Renal pelvis (tissue), 12 donors: ENCODE measurements at places on chromosomes 13 and 19. TPM values are rescaled to one million over a fixed set of nuclear protein-coding genes. Genes with fewer than 3 reads are reported as not detected.

CPAMD8 gene
- 43.6 TPM for polyA plus RNA-seq

DNA sequence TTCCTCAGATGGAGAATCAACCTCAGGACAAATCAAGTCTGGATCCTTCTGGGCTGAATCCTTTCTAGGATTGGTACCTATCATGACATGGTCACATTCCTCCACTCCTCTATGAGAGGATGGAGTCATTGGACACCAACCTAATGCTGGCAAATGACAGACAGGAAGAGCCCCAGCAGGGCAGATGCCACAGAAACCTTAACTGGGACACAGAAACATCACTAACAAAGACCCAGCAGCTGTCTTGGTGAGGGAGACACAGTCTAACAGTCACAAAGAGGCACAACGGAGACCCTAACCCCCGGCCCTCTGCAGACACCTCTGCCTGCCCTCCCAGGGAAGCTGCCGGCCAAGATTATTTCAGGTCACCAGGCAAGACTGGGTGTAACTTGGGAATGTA is 2.1 kb downstream of the ANKRD27 start:
- DNase-seq, result no peak

DNA sequence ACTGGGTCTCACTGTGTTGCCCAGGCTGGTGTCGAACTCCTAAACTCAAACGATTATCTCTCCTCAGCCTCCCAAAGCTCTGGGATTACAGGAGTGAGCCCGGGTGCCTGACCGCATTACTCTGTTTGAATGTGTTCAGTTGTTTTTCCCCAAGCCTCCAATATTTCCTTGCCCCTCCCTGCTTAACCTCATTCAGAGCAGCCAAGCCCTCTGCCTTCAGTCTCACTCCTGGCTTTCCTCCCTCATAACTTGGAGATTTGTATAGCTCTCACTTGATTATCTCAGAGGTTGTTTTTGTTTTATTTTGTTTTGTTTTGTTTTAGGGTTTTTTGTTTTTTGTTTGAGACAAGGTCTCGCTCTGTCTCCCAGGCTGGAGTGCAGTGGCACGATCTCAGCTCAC is 11.4 kb downstream of the EPHX3 start:
- DNase-seq, result no peak

IZUMO1 gene
- polyA plus RNA-seq, result 0.39 TPM

SLC10A2 gene
- polyA plus RNA-seq, result 0.46 TPM

DNA sequence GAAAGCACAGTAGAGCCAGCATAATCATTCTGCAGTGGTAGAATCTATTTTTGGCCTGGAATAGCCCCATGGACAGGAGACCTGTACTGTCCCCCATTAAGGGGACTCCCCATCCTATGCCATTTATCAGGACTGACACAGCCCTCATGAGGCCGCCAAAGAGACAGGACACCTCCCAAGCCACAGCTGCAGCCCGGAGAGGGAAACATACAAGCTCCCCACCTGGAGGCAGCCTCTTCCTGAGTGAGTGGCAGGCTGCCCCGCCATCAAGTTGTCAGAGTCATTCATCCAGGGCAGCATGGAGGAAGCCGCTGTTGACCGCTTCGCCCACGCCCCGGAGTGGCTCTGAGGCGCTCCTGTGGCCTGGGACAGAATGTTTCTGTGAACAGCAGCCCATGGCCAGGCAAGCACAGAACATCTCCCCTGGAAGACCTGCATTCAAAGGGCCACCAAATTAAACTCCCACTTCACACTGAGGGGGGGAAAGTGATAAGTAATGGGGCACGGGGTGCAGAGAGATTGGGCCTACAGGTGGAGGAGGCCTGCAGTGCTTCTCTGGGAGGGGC is 111.3 kb downstream of the ZDHHC20 start:
- DNase-seq, result no peak

DNA sequence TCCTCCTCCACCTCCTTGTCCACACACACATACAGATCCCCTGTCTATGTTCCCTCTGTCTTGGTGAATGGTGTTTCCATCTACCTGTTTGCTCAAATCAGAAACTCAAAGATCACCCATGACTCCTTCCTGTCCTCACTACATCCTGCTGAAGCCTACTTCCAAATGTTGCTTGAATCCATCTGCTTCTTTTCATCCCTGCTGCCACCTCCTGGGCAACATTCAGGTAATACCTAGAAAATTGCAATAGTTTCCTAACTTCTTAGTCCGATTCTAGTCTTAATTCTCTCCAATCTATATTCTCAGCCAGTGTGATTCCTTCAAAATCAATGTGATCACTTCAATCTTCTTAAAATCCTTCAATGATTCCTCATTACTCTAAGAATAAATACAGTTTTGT is 155.5 kb upstream of the STARD13 start:
- DNase-seq, result no peak

RUBCNL gene
- polyA plus RNA-seq, result 2.3 TPM

ZNF229 gene
- 16.6 TPM for polyA plus RNA-seq

NKPD1 gene
- polyA plus RNA-seq, result 0.31 TPM

GRCh38 chr19:5914946-5915781 is 1.1 kb downstream of the CAPS start:
- DNase-seq, result no peak

DNA sequence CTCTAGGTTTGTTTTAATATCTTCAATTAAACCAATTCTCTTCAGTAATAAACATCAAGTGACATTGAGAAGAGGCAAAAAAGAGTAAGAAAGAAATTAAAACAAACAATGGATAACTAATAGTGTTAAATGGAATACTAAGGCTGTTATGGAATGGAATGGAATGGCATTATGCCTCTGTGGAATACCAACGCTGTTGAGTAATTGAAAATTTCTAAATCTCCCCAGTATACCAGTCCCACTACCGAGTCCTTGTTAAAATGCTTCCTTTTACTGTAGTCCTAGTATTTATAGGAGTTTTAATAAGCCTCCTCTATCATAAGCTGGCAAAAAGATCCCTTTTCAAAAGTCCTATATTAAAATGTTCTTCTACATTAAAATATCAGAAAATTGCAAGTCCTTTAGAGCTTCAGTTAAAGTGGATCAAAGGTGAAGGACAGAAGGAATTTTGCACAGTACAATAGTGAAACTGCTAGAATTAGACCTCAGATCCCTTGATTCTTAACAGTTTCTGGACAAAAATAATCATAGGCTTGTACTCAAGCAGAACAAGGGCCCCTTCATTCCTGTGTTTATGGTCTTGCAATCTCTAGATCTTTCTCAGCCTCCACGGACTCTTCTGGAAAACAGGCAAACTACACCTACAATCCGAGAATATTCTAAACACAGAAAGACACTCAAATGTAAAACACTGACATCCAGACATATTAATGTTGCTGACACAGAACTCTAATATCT is 128.2 kb downstream of the PCDH9 start:
- no peak for DNase-seq

DNA sequence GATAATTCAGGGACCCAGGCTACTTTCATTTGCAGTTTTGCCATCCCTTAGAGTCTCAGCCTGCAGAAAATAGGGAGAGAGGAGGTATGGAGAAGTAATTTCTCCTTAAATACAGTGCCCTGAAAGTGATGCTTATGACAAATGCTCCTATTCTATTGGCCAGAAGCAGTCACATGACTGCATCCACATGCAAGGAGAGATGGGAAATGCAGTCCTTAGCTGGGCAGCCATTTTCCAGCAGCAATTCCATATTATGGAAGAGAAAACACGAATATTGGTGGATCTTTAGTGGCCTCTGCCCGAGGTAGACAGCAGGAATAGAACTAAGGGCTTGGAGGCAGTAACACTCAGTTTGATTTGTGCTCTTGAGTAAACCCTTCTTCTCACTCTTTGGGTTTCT is 39.4 kb downstream of the VAV1 start:
- DNase-seq, result peak; percentile 5

- no peak for DNase-seq
Observed at GRCh38 chr13:29564373-29564772, 31.1 kb downstream of the SLC7A1 start.

GRCh38 chr19:1067341-1067957 is 482 bp downstream of the ARHGAP45 start:
- no peak for DNase-seq

GRCh38 chr13:33925563-33925962 is 107.6 kb downstream of the RFC3 start:
- DNase-seq, result no peak
